ENCODE measurements at places on chromosomes 3 and 15.

- no peak for DNase-seq
Measured at GRCh38 chr3:143658116-143658515, 190.2 kb downstream of the SLC9A9 start.

DNA sequence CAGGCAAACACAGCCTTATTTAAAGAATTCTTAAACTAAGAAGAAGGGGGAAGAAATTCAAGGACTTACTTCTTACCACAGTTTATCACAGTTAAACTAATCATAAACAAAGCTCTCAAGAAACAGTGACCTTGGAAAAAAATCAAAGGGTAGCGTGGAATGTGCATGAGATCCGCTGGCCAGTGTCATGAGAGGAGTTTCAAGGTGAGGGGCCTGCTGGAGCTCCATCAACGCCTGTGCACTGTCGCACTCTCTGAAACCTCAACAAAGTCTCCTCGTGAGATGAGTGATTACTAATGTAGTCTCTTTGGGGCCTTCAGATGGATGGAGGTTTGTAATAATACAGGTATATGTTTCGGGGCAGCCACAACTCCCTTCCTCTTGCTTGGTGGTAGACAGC, 28.4 kb upstream of the PRICKLE2 start:
- no peak for DNase-seq

- no peak for DNase-seq
Measured at GRCh38 chr3:107275511-107275910, 101.7 kb upstream of the CCDC54 start.

DNA sequence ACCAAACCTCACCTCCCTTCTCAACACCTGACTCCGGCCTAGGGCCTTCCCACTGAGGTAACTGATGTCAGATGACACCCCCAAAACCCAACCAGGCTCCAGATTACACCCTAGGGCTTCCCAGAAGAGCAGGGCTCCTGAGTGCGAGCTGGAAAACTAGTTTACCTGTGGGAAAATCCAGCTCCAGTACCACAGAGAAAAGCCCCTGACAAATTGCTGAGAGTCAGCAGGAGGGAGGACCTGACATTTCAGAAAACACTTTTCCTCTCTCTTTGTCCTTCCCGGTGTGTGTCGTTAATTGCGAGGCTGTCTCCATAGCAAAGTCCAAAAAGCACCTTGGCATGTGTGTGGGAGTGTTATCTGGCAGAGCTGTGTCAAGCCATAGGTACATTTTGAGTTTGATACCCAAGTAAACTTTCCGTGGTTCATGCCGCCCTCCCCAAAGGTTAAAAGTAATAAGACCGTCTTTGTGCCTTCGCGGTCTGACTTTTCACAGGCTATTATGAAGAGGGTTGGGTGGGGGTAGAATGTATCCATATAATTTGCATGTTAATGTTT, 79.8 kb upstream of the FNDC3B start:
- DNase-seq, result no peak

- DNase-seq, result no peak
Measured at GRCh38 chr3:52226229-52226817, 878 bp upstream of the TLR9 start.

- no peak for DNase-seq
Measured at GRCh38 chr3:194640829-194641228, 7.6 kb upstream of the TMEM44 start.

DNA sequence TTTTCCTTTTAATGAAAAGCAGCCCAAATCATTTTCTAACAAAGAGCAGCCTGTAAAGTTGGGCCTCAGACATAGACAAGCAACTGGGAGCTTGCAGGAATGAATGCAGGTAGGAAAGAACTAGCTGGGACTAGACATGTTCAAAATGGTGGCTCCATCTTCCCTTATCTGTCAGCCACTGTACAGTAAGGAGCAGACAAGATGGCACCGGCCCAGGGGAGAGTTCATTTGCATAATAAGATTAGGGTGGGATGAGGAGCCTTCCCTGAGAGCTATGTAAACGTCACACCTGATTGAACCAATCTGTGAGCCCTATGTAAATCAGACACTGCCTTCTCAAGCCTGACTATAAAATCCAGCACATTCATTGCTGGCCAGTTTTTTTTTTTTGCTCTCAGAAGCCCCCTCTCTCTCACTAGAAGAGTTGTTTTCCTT, 59.7 kb upstream of the GK5 start:
- DNase-seq, result no peak

DNA sequence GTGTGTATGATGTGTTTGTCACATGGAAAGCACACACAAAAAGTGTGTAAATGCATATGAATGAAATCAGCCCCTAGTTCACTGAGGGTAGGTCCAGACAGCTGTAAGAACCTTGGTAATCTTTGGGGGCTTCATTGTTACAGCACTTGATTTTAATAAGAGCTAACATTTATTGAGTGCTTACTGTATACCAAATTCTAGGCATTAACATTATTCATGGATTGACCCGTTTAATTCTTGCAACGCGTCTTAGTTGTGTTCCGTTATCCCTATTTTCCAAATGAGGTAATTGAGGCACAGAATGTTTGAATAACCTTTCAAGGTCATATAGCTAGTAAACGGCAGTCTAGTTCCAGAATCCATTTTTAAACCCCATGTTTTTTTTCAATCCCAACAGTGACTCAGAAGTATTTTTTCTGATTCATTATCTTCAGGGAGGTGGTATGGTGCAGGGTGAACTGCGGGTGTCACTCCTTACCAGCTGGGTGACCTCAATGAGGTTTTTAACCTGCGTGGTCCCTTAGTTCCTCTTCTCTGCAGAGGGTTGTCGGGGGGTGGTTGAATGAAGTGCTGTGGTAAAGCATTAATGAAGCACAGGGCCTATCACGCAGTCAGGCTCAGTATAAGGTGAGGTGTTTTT, 14.2 kb downstream of the RAB8B start:
- no peak for DNase-seq

DNA sequence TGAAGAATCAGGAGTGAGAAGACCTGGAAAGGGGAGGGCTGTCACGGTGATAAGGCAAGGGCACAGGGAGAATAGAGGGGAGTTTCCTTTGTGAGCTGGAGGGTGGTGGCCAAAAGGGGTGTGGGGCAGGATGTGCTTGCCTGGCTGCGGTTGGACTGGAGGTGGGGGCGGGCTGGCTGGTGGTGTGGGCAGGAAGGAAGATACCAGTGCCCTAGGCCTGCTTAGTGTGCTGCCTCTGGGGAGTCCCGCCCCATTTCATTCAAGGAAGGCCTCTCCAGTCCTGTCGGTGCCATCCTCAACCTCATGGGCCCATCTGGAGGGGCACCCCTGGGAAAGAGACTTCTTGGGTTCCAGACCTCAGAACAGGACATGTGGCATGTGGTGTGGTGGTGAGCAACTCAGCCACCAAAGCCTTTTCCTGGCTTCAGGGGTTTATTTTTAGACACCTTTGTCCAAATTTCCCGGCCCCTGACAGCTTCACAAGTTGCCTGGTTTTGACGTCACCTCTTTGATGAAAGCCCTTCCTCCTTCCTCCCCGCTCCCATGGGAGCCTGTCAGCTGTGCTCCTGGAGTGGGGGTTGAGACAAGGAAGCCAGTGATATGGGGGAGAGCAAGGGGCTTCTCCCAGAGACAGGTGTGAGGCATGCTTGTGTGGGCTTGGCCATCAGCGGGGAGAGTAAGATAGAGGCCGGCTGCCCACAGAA, 15.6 kb downstream of the TEX264 start:
- DNase-seq, result no peak

DNA sequence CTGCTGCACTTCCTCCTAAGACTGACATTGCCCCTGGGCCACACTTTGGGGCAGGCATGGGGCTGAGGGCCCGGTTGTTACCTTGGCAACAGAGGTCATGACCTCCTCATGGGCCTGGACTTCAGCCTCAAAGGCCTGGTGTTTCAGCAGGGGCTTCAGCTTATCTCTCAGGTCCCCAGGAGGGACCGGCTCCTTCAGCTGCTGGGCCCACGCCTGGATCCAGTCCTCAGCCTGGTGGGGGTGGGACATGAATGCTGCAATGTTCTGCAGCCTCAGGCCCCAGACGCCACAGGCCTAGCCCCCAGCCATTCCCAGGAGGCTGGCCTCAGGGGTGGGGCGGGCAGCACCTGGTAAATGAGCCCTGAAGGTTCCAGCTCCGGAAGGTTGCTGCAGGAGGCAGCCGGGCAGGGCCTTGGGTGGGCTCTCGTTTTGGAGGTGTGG, 27.6 kb downstream of the SPTBN5 start:
- no peak for DNase-seq

DNA sequence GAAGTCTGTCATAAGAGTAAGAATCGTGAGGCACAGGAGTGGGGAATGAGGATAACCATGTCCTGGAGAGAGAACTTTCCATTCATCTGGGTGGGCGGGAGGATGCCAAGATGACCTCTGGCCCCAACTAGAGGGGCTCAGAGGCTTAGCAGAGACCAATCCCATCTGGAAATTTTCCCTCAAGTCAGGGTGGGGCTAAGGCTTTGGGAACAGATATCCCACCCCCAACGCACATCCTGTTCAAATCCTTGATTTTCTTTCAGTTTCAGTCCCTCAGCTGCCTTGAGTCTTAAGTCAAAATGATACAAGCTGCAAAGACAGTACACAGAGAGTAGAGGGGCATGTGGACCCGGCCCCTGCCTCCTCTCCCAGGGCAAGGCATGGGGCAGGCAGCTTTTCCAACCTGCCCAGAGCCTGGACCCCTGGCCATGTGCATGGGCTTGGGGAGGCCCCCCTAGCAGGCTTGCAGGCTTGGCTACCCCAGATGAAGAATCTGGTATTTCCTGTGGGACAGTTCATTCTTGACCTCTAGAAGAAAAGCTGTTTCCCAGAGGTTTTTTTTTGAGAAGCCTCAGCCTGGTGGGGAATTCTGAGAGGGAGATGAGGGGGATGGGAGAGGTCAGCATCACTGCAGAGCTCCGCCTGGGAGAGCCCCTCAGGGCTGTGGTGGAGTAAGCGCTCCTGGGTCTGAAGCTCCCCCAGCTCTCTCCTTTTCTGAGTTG, 109.7 kb upstream of the HACD2 start:
- DNase-seq, result no peak

GRCh38 chr15:98823012-98823458, 174.7 kb downstream of the IGF1R start:
- no peak for DNase-seq

DNA sequence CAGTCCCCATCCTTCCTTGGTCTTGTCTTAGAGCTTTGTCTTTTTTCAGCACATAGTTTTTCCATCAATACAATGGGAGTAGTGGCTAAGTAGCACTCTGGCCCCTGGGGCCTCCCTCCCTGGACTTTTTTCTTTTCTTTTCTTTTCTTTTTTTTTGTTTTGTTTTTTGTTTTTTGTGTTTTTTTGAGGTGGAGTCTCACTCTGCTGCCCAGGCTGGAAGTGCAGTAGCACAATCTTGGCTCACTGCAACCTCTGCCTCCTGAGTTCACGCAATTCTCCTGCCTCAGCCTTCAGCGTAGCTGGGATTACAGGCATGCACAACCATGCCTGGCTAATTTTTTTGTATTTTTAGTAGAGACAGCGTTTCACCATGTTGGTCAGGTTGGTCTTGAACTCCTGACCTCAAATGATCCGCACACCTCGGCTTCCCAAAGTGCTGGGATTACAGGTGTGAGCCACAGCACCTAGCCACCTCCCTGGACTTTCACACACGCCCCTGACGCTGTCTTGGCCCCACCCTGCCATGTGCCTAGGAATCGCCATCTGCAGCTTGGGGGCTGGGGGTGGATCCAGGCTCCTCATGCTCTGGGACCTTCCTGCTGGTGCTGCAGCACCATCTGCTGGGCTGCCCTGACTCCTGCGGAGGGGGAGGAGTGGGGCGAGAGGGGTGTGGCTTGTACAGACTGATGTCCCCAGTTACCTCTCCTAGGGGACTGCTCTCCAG, 2.8 kb downstream of the C15orf39 start:
- DNase-seq, result peak; percentile 78

GRCh38 chr3:141519587-141519986, 32.8 kb downstream of the RASA2 start:
- DNase-seq, result no peak

- peak; percentile 25 for DNase-seq
Measured at GRCh38 chr15:74264081-74264501, 28.0 kb downstream of the CCDC33 start.
